Germinal center (tissue), 1 donor: ENCODE measurements at places on chromosomes 7 and 10.

DNA sequence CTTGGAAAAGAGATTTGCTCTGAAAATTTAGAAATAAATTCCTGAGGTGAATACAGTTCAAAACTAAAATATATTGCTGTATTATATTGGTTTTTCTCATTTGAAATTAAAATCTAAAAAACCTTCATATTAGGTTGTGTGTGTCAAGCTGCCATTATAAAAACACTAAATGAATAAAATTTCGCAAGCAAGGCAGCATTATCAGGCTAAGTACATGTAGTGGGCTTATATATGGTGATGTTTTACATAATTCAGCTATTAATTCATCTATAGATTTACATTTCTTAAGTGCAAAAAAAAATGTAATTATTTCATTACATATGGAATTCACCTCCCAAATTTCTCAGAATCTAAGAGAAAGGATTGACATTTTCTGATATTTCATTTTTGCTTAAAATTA lies 5.3 kb downstream of the MEOX2 start:
- no peak for DNase-seq

DNA sequence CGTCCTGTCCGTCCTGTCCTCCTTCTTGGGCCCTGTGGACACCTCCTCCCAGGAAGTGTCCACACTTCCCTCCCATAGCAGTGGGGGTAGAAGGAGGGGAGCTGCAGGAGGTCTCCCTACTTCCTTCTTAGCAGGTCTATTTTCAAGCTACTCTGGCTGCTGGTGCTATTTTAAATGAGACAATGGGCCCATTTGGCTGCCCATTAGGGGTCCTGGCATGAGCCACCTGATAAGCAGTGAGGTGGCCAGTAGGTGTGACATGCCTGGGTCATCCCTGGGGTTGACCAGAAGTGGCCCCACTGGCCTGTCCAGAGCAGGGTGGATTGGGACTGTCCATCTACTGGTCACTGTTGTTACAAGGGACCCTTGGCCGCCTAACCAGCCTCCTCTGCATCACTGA lies 75.2 kb downstream of the COL13A1 start:
- DNase-seq: no peak

DNA sequence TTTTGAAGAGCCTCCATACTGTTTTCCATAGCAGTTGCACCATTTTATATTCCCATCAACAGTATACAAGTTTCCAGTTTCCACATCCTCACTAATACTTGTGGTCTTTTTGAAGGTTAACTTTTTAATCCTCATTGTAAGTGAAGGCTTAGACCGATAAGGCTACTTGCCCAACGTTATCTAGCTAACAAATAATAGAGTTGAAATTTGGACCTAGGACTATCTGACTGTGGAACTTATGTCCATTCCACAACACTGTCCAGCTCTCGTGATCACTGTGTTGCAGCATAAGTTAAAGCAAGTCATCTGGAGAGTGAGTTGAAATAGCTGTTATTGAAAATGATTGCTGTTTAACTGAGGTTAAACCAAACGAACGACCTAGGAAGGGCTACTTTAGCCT lies 84.0 kb downstream of the ZNF92 start:
- no peak for DNase-seq

DNA sequence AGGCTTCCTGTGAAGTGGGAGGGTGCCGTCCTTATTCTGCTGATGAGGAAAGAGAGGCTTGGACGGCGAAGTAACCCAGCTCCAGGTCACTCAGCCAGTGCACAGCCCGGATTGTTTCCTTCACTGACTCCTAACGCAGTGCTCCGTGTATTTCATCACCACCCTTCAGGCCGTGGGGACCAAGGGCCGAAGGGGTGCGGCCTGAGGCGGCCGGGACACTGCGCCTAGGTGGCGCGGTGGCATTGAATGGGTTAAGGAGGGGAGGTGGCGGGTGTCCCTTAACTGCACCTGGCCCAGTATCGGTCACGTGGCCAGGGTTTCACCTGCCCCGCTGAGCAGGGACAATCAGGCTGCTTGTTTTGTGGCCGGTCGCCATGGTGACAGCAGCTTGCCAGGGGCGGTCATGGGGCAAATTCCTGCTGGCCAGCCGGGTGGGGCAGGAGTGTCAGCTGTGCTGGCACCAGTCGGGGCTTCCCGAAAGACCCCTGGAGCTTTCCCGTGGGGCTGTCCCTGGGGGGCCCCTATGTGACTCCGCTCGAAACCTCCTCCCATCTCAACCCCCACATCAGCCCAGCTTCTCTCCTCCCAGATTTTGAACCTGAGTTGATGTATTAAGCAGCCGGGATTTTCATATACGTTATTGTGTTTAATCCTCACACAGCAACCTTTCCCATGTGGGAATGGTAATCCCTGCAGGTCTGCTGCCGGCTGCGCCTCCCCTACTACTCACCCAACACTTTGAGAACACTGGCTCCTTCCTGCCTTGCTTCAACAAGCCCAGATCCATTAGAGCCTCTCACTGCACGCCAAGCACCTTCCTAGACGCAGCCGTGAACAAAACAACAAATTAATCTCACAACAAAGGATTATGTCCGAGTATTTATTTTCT lies 4.4 kb upstream of the ABHD11 start:
- no peak for DNase-seq

GRCh38 chr10:93541402-93542357 lies 24.8 kb upstream of the FFAR4 start:
- no peak for DNase-seq
